C1 segment of cervical spinal cord (tissue), 14 donors: ENCODE measurements at places on chromosomes 7 and 10.

- no peak for DNase-seq
Observed at GRCh38 chr7:99098824-99099498, 44.9 kb downstream of the SMURF1 start.

DNA sequence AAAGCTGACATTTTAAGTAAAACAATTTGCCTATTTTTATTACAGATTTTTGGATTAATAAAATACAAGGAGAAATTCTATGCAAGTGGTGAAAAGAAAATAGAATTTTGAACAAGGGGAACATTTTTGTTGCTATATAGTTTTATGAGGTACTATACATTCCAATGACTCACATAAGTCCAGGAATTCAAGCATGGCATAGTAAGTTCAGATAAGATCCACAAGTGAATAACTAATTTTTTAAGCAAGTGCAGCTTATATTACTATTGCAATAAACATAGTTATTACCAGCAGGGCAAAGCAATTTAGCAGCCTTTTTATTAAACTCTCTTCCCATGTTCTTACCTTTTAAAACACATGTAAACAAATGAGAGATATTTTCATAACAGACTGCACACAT lies 1123.5 kb upstream of the LRRN3 start:
- no peak for DNase-seq

- DNase-seq = no peak
Observed at GRCh38 chr7:70699271-70699670, 432.7 kb upstream of the GALNT17 start.

DNA sequence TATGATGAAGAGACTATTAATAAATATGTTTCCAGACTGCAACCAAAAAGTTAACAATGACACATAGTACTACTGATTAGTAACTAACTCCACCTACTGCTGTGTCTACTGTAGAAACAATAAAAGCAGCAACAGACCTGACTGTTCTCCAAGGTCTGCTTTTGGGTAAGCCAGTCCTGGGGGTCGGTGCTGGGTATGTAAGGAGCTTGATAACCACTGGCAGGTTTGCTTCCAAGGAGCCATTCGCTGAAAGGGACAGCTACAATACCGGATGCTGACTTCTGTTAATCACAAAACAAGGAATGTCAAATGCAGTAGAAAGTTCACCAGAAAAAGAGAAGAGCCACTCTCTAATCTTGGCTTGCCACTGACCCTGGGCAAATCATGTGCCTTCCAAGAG lies 17.7 kb downstream of the NCOA4 start:
- DNase-seq = no peak

DNA sequence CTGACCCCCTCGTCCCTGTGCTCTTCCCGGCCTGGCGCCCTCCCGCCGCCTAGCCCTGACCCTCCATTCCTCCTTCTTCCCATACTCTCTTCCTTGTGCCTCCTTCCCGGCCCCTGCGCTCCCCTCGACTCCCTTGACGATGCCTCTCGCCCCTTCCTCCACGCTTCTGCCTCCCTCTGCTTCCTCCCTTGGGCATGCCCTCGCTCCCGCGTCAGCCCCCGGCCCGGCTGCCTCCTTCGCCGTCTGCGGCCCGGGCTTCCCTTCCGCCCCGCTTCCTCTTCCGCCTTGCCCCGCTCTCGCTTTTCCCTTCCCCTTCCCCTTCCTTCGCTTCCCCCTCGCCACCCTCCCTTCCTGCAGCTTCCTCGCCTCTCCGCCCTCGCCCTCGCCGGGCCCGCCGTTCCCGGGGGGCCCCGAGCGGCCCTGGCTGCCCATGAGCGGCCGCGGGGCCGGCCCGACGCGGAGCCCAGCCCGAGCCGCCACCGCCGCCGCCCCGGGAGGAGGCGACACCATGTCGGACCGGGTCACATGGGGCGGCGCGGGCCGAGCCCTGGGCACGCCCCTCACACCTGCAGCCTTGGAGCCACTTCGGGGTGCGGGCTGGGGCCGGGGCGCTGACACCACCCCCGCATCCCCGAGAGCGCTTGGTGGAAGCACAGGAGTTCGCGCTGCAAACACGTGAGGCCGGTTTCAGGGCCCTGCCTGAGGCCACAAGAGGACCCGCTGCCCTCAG lies at the start of gene FBXW4:
Gene FBXW4, minus strand, starts transcription at position 497 of the 730 bp plus-strand sequence. Its CDS starts 65 bp downstream, at position 432.
- DNase-seq = peak; percentile 68
